Hematopoietic multipotent progenitor cell (in vitro differentiated cells): ENCODE measurements at places on chromosomes 5 and 9. TPM values are rescaled to one million over a fixed set of nuclear protein-coding genes. Genes with fewer than 3 reads are reported as not detected.

Gene PCDH12
- total RNA-seq, result 0.54 TPM

Gene SLC45A2
- 0.27 TPM for total RNA-seq

Gene C5orf52
- total RNA-seq, result not detected

Gene NUTM2G
- not detected for total RNA-seq

Gene C9orf153
- 0.81 TPM for total RNA-seq

Gene MYOZ3
- 10.2 TPM for total RNA-seq

Gene ARHGEF28
- 0.27 TPM for total RNA-seq

Gene OR1Q1
- under 0.01 TPM for total RNA-seq
